ENCODE measurements at places on chromosomes 13 and 19. TPM values are rescaled to one million over a fixed set of nuclear protein-coding genes. Genes with fewer than 3 reads are reported as not detected.
A peak's percentile ranks its signal among the peaks of the same experiment; 100 is the strongest.

GRCh38 chr13:104301171-104301975, 1235.2 kb upstream of the SLC10A2 start:
- no peak for DNase-seq

GRCh38 chr19:48152551-48152950, 17.6 kb downstream of the LIG1 start:
- DNase-seq: peak; percentile 85

GRCh38 chr19:45542234-45542668, 35.0 kb downstream of the VASP start:
- no peak for DNase-seq

GRCh38 chr19:29946645-29947044, 4.6 kb downstream of the URI1 start:
- no peak for DNase-seq

DNA sequence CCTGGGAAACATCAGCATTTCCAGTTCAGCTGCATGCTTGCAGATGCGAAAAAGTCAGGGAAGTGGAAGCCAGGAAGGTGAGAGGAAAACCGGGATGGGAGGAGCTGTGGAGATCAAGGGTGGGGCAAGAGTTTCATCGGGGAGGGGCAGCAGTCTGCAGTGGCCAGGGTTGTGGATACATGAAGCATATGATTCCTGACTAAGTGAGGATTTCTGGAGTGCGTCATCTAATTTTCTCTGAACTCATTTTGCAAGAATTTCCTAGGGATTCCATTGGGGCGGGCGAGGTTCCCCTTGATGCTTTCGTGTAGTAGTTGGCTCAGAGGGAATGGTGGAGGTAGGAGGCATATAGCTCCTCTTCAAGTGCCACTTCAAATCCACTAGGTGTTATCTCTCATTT, 344.1 kb upstream of the TMTC4 start:
- DNase-seq: no peak

GRCh38 chr13:98821372-98822224, 69.1 kb upstream of the SLC15A1 start:
- no peak for DNase-seq

- DNase-seq: no peak
Measured at GRCh38 chr13:71290963-71291841, 575.8 kb downstream of the DACH1 start.

GRCh38 chr13:46659413-46660065, 106.6 kb downstream of the LRCH1 start:
- DNase-seq: no peak

DNA sequence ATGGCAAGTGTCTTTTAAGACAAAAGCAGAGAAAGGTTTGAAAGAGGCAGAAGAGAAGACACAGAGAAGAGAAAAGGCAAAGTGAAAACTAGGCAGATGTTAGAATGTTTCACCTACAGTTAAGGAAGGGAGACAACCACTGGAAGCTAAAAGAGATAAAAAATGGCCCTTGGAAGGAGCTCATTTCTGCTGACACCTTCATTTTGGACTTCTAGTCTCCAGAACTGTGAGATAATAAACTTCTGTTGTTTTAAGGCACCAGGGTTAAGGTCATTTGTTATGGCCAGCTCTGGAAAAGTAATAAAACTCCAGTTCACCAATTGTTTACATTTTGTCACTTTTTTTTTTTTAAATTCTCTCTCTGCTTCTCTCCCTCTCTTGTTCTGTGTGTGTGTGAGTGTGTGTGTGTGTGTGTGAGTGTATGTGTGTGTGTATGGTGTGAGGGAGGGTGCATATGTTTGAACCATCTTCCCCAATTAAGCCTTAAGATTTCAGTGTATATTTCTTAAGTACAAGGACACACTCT, 374.6 kb downstream of the DACH1 start:
- DNase-seq: no peak

DNA sequence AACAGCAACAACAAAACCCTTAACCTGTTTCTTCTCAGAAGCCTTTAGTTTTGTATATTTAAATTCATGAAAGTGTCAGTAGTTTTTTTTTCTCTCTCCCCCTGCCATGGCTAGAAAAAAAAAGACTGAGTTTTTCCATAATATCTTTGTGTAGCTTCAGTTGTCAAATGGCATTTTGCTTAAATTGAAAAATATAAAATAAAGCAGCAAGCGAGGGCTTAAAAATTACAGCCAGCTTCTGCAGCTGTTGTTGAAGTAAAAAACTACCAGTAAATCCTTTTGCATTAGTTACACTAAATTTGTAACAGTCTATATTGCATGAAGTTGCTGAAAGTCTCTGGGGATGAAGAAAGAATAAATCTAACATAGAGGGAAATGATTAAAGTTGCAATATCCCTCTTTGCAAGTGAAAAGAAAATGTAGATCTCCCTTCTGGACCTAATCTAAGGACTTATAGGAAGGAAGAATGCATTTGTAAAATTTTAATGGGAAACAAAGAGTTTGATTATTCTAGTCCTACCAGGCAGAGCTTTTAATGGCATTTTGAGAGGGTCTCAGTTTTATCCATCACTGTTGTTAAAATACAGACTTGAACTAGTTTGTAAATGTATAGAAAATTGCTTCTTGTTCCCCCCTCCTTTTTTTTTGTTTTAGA, 215.7 kb downstream of the ATP8A2 start:
- no peak for DNase-seq

GRCh38 chr19:3466635-3467034, 13.7 kb downstream of the SMIM24 start:
- DNase-seq: peak; percentile 32

- DNase-seq: no peak
Measured at GRCh38 chr13:85241060-85241459, 558.2 kb downstream of the SLITRK6 start.

DNA sequence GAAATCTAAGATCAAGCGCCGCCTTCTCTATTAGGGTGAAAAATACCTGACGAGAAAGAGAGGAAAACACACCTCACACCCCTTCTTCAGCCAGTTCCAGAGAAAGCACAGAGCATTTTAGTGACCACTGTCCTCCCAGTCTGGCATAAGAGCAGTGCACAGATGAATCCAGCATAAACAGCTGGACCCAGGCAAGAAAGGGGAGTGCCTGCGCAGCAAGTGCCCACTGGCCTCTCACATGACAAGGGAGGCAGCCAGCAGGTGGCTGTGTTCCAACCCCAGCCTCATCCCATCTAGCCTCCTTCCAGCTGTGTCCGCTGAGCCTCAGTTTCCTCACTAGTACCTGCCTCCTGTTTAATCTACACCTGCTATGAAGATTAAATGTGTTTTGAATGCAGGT, 8.0 kb downstream of the MED26 start:
- DNase-seq: no peak

DNA sequence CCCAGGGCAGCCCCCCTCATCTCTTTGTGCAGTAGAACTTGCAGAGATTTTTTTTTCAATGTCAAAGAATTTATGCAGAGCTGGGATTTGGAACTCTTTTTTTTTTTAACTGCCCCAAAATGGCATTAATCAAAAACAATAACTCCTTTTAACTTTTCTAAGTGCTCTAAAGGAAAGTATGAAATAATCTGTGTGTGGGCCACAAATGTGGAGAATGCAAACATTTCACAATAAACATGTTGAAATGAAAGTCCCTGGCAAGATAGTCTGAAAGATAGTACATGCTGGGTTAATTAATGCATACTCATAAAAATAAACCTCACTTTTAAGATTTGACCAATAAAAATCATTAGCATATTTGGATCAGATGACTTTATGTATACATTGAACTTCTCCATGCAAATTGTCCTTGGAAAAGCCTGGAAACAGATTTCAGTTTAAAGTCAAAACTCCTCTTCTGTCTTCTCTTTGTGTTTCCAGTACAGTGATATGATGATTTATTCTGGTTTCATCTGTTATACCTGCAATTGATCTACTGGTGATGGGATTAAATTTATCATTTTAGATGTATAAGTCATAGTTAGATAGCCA, 30.5 kb upstream of the ZNF536 start:
- DNase-seq: no peak

DNA sequence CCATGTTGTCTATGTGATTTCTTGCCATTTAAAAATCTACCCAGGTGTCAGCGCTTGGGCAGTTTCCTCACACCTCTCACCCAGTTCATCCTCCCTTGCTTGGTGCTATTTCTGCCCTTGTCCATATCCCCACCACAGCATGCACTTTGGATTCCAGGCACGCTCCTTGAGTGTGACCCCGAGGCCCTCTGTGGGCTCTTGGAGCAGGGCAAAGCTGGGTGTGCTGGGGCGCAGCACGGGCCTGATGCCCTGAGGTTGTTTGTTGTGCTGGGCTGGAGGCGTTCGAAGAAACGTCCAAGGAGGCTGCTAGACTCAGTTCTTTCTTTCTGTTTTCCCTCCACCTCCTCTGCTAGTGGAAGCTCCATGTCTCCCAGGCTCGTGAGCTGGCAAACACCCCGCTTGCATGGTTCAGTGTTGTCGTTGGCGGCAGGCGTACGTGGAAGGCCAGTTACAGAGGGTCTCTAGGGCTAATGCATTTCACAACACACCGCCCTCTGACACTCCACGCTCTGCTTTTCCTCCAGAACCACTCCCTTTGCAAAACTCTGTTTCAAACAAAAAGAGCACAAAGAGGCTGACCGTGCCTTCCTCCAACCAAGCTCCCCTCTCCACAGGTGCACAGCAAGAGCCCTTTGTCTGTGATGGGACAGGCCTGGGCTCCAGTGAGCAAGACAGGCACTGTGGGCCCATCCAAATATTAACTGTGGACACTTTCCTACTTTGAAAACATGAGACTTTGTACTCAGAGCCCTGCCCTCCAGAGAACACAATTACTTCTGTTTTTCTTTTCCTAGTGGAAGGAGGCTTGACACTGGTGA, 117.7 kb upstream of the GJB6 start:
- DNase-seq: peak; percentile 60

- no peak for DNase-seq
Measured at GRCh38 chr13:76799696-76800095, 86.5 kb downstream of the KCTD12 start.

GRCh38 chr13:99677116-99677951, 176.1 kb downstream of the TM9SF2 start:
- no peak for DNase-seq

GRCh38 chr13:26971990-26972887, 199.4 kb downstream of the USP12 start:
- DNase-seq: peak; percentile 76

GRCh38 chr19:6766357-6767080, 716 bp downstream of the SH2D3A start:
- peak; percentile 24 for DNase-seq

GRCh38 chr13:22176968-22177520, 506.2 kb downstream of the FGF9 start:
- no peak for DNase-seq

DNA sequence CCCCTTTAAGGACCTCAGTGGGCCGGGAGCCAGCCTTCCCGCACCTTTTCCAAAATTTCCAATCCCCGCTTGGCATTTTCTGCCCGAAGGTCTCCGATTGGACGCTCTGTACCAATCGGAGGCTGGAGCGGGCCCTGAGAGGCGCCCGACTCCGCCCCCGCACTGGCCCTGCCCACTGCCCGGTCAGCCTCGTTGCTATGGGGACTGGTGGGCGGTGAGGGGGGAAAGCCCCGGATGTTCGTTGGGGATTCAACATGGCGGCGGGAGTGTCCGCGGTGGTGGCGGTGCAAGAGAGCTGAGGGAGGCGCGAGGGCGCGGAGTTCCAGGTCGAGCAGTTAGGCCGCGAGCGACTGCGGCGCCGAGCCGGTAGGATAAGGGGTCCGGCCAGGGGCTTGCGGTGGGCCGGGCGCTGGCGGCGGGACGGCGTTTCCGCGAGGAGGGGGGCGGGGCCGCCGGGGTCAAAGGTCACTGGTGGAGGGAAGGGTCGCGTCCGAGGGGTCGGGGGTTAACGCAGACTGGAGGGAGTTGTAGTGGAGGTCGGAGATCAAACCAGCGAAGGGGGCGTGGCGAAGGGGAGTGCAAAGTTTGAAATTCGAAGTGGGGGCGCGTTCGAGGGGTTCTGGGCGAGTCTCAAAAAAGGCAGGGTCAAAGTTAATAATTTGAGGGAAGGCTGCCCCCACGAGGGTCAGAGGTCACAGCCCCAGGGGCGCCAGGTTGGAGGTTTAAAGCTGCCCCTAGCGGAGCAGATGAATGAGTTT, at the start of gene PAK4:
PAK4 (plus strand) TSS at position 233 of the 758 bp plus-strand sequence. CDS start 43,768 bp downstream, outside the sequence.
- DNase-seq: peak; percentile 100

DNA sequence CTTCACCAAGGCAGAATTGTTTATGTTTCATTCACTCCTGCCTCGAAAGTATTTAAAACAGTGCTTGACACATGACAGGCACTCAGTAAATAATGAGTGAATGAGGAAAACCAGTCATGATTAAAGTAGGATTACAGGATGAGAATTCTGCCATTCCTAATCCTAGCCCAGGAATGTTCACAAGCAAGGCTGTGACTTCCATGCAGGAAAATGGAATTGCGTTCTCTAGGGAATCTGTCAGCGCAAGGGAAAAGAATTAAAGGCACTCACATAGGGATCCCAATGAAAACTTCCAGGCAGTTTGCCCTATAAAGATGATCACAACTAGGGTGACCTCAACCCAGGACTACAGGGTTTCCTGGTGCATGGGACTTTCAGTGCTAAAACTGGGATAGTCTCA, 143.4 kb downstream of the CYSLTR2 start:
- no peak for DNase-seq

DNA sequence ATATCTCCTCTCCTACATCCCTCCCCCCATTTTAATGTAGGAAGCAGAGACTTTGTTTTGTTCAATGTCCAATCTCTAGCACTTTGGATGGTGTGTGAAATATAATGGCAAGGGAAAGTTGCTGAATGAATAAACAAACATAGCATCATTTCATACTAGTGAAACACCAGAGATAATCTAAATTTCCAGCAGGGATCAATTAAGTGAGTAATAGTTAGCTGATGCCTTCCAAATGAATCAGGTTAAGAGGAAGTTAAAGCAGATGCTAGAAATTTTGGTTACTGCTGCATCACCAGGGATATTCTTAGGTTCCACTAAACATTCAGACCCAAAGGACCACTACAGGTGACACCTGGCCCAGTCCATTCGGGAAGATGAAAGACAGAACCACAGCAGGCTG, 8.1 kb downstream of the MRPS31 start:
- DNase-seq: no peak

SYNGR4 gene
- total RNA-seq: not detected

CYP2F1 gene
- 0.30 TPM for total RNA-seq

C1QTNF9 gene
- total RNA-seq: 0.10 TPM

RASAL3 gene
- total RNA-seq: not detected

RFPL4A gene
- not detected for total RNA-seq

SLC25A41 gene
- 1.2 TPM for total RNA-seq

SAFB2 gene
- total RNA-seq: 26.6 TPM

ZNF66 gene
- total RNA-seq: not detected

DAND5 gene
- total RNA-seq: not detected

ZNF613 gene
- total RNA-seq: 7.9 TPM

PPM1N gene
- total RNA-seq: 9.2 TPM

NLRP7 gene
- 3.2 TPM for total RNA-seq

R3HDM4 gene
- 47.5 TPM for total RNA-seq

ICAM5 gene
- total RNA-seq: 3.7 TPM

FXYD5 gene
- 115 TPM for total RNA-seq

COMP gene
- total RNA-seq: not detected

GPR183 gene
- not detected for total RNA-seq

SHC2 gene
- total RNA-seq: 5.3 TPM

Data from H7 (cell line).